ENCODE measurements at places on chromosomes 16 and 17.
A peak's percentile ranks its signal among the peaks of the same experiment; 100 is the strongest.

- DNase-seq = no peak
Observed at GRCh38 chr16:87949071-87949744, 2.0 kb upstream of the BANP start.

- no peak for DNase-seq
Observed at GRCh38 chr16:23146877-23147601, 2.2 kb downstream of the USP31 start.

GRCh38 chr16:70481929-70482536 lies 27.6 kb downstream of the FCSK start:
- no peak for DNase-seq

DNA sequence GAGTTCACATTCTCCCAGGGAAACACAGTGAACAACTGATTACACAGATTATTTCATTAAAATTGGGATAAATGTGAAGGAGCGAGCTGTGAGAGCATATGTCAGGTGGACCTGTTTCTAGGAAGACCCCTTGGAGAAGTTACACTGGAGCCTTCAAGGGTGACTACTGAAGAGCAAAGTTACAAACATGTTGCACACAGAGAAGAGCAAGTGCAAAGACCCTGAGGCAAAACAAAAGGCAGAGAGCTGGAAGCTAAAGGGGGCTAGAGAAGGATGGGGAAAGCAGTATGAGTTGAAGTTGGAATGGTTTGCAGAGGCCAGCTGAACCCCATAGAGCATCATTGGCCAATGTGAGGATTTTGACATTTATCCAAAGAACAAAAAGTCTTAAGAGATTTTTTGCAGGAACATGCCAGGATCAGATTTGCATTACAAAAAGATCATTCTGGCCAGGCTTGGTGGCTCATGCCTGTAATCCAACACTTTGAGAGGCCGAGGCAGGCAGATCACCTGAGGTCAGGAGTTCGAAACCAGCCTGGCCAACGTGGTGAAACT lies 14.1 kb downstream of the PDZD9 start:
- DNase-seq = no peak

- DNase-seq = no peak
Observed at GRCh38 chr16:11871193-11871592, 19.9 kb upstream of the RSL1D1 start.

- peak; percentile 66 for DNase-seq
Observed at GRCh38 chr17:81345228-81346089, 49.8 kb upstream of the BAHCC1 start.

GRCh38 chr17:60729854-60730253 lies 52.2 kb downstream of the BCAS3 start:
- no peak for DNase-seq

- DNase-seq = no peak
Observed at GRCh38 chr16:58187092-58187491, 10.8 kb downstream of the CSNK2A2 start.

- DNase-seq = no peak
Observed at GRCh38 chr17:29248845-29249244, 2.2 kb downstream of the CRYBA1 start.

- peak; percentile 16 for DNase-seq
Observed at GRCh38 chr17:73189417-73190099, 3.3 kb upstream of the COG1 start.

DNA sequence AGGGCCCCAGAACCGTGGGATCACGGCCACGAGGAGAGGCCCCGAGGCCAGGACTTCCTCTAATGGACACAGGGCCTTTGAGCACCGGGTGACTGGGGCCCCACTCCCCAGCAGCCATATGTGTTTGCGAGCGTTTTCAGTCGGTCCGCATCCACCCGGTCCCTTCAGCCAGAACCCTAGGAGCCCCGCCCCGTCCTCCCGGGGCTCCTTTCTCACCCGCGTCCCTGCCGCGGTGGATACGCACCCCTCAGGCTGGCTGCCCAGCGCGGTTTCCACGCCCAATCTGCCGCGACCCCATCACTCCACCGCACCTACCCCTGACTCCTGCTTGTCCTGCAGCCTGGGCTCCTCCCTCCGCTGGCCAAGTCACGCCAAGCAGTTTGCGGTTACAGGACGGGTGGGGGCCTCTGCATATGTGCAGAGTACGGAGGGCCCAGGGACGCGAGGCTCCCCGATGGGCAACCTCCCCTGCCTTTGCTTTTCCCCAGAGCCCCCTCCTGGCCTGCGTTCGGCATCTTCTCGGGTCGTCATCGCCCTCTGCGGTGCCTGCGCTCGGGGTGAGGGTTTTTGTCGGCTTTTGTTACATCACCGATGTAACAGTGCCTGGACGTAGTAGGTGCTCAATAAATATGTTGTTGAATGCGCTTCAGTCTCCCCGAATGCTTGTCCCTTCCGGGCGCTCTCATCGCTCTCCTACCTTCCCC lies 1.0 kb upstream of the TTYH2 start:
- DNase-seq = no peak

- no peak for DNase-seq
Observed at GRCh38 chr17:31272803-31273202, 24.2 kb downstream of the OMG start.

DNA sequence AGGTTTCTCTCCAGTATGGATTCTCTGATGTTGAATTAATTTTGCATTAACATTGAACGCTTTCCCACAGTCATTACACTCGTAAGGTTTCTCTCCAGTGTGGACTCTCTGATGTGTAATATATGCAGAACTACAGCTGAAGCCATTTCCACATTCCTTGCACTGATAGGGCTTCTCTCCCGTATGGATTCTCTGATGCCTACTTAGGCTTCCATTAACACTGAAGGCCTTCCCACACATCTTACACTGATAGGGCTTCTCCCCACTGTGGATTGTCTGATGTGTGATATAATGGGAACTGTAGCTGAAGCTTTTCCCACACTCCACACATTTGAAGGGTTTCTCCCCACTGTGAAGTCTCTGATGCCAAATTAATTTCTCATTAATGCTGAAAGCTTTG lies 7.2 kb upstream of the TLE7 start:
- no peak for DNase-seq

GRCh38 chr16:80656711-80657150 lies 115.9 kb downstream of the DYNLRB2 start:
- DNase-seq = no peak

DNA sequence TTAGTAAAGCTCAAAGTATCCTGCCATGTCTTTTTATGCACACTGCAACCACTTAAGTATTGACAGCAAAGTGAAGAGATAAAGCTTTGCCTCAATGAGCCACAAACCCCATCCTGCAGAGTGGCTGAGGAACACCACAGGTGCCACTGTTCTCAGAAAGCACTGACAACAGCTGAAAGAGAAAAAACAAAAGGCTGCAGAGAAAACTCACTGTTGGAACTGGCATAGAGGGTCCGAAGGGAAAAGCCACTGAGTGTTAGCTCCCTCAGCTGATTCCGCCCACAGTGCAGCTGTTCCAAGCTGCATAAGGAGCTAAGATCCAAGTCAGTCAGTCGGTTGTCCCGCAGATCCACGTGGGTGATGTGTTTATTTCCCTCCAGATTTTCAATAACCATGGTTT lies 48.3 kb downstream of the PHLPP2 start:
- DNase-seq = no peak

DNA sequence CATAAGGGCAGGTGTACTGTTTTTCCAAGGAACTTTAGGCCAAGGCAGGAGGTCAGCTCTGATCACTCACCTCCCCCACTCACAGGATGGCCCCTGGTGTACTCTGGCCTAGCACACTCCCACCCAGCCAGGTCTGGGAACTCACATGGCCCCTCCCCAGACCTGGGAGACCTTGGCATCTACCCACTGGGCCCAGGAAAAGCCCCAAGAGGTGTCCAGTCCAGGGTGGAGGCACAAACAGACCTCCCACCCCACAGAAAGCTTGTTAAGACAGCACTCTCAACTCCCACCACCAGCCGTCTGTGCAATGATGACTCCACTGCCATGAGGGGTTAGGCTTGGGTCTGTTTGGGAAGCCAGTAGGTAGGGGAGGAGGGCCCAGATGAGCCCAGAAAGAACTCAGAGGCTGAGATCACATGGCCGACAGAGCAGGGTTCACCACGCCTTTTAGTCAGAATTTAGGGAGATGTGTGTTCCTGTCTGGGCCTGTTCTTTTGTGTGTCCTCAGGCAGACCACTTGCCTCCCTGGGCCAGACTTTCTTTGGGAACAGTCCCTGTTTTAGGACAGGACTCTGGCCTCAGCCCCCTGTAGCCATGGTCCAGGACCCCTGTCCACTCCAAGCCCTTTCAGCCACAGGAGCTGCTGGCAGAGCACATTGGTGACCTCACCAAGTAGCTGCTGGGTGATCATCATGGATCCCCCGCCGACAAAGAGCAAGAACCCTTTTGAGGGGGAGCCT lies 12.1 kb upstream of the CBFB start:
- no peak for DNase-seq

DNA sequence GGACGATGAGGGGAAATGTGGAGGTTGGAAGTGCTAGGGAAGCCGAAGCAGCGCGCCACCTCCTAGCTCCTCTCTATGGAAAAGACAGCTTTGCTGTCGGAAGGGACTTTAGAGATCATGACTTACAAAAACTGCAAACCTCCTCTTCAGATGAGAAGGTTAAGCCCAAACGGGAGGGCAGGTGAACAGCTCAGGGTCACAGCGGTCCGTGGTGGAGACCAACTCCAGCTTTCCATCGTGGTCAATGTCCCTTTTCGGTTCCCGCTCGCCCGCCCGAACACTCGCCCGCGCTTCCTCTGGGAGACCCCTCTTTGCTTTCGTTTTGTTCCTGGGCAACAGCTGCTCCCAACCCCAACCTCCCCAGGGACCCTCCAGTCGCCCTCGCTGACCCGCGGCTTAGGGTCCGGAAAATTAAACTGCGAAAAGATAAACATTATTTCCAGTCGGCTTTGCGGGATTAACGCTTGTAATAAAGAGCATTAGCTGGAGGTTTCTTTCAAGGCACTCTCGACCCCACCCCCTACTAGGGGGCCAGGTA lies 7.7 kb downstream of the IRX6 start:
- no peak for DNase-seq

DNA sequence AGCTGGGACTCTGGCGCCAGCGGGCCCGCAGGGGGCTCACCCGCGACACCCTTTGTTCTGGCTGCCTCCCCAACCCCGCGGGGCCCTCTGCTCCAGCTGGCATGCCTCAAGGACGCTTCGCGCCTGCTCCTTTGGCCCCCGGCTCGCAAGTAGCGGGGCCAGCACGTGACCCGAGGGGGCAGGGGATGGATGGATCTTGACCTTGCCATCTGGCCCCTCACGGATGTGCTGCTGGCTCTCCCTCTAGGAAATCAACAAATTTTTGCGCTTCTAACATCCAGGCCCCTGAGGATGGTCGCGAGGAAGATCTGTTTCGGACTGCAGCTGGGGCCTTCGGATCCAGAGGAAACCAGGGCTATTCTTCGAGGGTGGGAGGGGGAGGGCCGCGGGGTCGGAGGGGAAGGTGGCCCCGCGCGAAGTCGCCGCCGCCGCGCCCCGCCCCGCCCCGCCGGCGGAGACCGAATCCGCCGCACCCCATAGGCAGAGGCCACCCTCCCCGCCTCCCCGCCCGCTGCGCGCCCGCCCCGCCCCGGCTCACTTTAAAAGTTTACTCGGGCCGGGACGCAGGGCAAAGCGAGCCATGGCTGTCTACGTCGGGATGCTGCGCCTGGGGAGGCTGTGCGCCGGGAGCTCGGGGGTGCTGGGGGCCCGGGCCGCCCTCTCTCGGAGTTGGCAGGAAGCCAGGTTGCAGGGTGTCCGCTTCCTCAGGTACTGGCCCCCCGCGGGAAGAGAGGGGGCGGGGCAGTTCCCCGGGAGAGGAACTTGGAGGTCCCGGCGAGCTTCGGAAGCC lies at the start of gene ACSF2:
TSS of gene ACSF2 (plus strand) at position 537 of the 790 bp plus-strand sequence. CDS start at position 581, 44 bp downstream.
- DNase-seq = no peak

GRCh38 chr17:1488826-1489270 lies 3.6 kb downstream of the MYO1C start:
- no peak for DNase-seq

- peak; percentile 34 for DNase-seq
Observed at GRCh38 chr17:43832976-43833829, at the start of gene MPP3. MPP3 (minus strand) TSS chr17:43833146; CDS start chr17:43831906, 1,240 bp downstream.

DNA sequence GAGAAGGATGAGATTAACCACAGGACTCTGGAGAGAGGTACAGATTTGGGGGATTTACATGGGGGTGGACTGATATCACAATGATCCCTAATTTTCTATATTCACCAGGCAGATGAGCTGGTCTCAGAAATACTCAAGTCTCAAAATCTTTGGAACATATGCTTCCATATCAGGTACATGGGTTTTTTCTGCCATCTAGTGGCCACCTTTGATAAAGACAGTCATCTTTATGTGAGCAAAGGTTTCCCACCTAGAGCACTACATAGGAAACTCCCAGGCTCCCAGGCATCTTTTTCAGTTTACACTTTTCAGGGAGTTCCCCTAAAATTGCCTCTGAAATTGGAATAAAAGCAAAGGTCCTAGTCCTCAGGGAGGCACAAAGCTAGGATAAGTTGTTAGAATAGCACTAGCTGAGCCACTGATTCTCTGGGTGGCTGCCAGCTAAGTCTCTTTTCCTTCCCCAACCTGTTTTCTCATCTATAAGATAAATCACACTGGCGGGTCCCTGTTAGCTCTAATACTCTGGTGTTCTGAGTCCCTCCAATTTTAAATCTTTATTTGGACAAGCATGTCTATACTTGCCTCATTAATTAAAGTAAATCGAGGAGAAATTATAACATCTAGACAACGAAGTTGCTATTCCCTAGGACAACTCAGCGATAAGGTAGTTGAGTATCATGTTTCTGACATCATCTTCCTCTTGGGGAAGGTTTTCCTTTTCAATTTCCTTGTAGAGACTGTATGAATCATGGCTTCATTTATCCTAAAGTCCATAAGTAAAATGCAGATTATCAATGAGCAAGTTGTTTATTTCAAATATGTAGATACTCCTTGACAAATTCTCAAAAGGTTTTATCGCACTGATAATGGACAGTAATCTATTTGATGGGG lies 19.0 kb upstream of the MON1B start:
- no peak for DNase-seq

GRCh38 chr17:76681222-76682137 lies 29.3 kb downstream of the MXRA7 start:
- peak; percentile 24 for DNase-seq

DNA sequence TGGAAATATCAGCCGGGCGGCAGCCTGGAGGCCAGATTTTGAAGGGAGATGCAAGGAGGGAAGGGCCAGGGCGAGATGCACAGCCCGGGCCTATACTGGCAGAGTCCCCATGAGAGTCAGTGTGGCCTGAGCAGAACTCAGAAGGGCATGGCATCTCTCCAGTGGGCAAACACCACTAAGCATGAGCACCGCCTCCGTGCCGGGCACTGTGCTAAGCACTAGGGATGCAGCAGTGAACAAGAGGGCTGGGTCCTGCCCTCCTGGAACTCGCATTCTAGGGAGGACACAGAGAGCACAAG lies 33.5 kb downstream of the TK2 start:
- DNase-seq = no peak

- DNase-seq = no peak
Observed at GRCh38 chr17:37742762-37743611, 1.9 kb downstream of the HNF1B start.
